HS-27A (cell line): ENCODE measurements at places on chromosomes 2 and 18.

DNA sequence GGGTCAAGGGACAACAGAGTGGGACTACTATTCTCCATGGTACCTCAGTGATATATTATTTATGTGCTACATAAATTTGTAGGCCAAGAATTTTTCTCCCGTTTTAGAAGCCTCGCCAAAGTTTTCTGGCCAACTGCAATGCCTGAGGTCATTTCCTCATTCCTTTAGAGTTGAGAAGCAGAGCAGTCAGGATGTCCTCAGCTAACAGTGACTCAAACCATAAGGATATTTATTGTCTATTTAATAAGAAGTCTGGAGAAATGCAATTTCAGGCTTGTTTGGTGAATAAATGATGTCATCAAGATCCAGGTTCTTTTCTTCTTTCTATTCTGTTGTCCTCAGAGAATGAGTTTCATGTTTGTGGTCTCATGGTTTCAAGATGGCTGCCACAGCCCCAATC, 91.0 kb downstream of the ADCYAP1 start:
- no peak for DNase-seq

GRCh38 chr18:74294526-74294925, 2.8 kb upstream of the CYB5A start:
- no peak for DNase-seq

DNA sequence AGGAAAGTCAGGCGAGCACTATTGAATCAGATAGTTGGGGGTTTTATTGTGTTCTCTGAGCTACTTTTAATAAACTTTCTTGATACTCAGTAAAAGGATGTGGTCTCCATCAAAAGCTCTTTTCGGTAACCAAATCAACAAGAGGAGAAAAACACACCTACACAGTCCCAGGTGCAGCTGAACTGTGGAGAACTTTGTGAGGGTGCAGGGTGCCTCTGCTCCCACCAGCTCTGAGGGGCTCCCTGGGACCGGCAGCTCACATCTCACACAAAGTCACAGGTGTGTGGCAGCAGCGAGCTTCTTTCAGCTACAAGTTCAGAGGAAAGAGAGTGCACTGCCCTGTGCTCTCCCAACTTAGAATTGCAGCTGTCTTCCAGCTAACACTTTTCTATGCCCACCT, 650.4 kb downstream of the RNF144A start:
- DNase-seq: no peak

- DNase-seq: no peak
Measured at GRCh38 chr2:19815746-19816145, 86.0 kb downstream of the TTC32 start.

DNA sequence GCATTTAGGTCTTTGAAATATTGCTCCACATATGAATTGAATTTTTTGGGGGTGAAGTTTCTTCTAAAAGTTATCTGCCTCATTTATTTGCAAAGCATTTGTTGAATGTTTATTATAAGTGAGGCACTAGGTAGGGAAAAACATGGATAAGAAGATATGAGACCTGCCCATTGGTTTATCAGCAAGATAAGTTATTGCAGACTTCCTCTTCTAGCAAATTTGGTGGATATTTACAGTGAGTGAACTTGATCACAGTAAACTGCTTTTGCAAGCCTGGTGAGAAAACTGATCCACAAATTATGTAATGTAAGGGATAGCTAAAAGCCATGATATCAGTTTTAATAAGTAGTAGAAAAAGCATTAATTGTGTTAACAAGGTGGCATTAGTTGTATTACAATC, 364.8 kb downstream of the SOCS6 start:
- DNase-seq: no peak

- DNase-seq: no peak
Measured at GRCh38 chr2:231781798-231782726, 980 bp upstream of the PDE6D start.

GRCh38 chr18:28178720-28179119, 1.8 kb upstream of the CDH2 start:
- DNase-seq: no peak

DNA sequence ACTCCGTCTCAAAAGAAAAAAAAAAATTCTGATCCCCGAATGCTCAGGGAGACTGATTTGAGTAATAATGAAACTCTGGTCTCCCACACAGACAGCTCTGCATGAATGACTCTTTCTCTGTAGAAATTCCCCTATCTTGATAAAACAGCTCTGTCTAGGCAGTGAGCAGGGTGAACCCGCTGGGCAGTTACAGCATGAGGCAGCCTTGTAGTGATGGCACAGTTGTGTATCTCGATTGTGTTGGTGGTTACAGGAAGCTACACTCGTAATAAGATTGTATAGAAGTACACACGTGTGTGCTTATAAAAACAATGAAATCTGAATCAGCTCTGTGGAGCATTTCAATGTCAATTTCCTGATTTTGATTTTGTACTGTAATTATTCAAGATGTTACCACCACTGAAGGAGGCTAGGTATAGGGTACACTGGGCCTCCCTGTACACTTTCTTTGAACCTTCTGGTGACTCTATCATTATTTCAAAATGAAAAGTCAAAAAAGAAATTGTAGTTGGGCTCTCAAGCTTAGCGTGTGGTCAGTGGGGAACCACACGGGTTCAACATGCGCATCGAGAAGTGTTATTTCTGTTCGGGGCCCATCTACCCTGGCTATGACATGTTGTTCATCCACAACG, 34.9 kb upstream of the ATP8B1 start:
- no peak for DNase-seq

DNA sequence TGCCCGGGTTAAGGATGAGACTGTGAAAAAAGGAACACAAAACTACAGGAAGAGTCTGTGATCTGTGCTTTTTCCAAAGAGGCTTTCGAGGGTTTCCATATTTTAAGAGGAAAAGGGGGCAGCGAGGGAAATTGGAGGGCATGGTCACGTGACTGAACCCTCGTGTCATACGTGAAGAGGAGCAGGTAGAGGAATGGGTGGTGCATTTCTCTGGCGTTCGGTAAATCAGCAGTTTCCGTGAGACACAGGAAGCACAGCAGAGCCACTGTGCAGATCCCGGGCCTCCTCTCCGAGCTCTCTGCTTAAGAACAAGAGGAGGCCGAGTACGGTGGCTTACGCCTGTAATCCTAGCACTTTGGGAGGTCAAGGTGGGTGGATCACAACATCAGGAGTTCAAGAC, 219.7 kb downstream of the NDUFA10 start:
- DNase-seq: no peak

- DNase-seq: no peak
Measured at GRCh38 chr2:71332435-71332796, 834 bp downstream of the ZNF638 start.

DNA sequence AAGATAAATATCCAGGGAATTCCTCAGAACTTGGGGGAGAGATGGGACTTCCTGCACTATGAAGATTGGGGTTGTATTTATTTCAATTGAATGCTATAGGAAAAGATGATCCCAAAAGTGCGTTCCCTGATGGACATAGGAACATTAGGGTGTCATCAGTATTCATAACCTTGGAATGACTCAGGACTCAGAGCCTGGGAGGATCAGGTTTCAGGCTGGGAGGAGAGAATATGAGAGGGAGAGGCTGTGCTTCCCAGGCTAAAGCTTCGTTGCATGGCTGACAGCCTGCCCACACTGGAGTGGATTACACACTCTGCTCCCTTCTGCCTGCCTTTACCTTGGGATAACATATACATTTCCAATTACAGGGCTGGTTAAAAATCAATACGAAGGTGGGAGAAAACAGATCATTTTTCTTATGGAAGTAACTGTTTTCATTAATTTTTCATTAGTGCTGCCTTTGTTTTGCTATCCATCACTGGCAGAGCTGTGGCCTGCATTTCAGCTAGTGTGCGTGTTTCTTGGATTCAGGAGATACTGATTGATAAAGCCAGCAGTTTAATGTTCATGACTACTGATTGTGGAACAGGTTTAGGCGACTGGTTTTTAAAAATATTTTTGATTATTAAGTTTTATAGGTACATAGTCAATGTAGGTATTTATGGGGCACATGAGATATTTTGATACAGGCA, 118.7 kb downstream of the KCTD1 start:
- peak; percentile 36 for DNase-seq

DNA sequence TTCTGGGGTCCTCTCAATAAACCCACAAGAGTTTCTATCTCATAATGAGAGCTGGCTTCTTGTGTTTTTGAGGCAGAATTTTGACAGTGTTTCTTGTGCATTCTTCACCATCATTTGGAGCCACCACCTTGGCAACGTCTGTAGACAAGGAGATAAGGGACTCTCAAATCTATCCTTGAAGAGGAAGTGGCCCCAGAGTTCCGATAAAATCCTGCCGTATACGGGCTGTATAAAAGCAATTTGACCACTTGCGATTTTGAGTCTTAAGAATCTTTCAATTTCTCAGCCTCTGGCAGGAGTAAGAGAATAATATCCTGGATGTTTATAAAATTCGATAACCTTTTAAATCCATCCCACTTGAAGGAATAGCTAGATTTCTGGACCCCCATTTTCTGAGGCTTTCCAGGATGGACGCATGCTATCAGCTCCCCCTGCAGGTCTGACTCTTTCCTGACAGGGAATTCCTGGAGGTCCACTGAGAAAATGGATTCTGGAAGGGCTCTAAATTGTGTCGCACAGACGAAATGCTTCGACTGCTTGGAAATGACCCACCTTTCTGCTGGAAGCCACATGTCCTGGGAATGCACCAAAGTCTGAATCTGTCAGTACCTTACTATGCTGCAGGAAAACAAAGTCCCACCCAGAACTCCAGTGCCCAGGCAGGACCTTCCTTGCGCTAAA, 54.1 kb downstream of the E2F6 start:
- DNase-seq: no peak

GRCh38 chr2:16134436-16135165, 194.3 kb downstream of the MYCN start:
- DNase-seq: no peak

- DNase-seq: no peak
Measured at GRCh38 chr2:163812926-163813520, 77.2 kb upstream of the FIGN start.

- no peak for DNase-seq
Measured at GRCh38 chr2:25021791-25022362, 20.0 kb upstream of the EFR3B start.

DNA sequence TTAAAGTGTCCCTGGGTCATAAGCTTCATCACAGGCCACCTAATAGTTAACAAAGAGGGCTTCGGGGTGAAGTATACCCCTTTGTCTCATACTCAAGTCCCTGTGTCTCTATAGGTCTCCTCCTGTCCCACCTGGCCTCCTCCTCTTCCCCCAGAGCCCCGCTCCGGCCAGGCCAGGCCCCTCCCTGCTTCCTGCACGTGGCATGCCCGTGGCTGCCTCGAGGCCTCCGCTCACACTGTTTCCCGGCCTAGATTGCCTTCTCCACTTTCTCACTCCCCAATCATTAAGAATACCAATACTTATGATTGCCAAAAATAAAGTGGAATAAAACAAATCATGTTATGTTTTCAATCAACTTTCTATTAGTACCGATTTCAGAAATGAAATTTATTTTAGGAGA, 18.8 kb downstream of the SMYD1 start:
- no peak for DNase-seq

GRCh38 chr2:80830891-80831290, 526.3 kb upstream of the LRRTM1 start:
- no peak for DNase-seq

DNA sequence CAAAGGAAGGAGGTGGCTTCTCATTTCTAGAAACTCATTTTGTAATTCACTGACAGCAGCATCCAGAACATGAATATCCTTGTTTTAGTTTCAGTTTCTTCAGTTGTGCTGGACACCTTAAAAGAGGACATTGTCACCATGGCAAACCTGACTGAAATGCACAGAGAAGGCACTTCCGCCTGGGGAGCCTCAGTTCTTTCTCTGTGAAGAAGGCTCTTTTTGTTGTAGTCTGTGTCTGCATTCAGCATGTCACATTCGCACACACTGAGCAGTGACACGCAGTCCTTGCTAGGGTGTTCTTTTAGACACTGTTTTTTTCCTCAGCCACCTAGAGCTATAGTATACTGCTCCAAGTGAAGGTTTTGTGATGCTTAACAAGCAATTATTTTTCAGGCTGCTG, 9.5 kb upstream of the RPRM start:
- no peak for DNase-seq

DNA sequence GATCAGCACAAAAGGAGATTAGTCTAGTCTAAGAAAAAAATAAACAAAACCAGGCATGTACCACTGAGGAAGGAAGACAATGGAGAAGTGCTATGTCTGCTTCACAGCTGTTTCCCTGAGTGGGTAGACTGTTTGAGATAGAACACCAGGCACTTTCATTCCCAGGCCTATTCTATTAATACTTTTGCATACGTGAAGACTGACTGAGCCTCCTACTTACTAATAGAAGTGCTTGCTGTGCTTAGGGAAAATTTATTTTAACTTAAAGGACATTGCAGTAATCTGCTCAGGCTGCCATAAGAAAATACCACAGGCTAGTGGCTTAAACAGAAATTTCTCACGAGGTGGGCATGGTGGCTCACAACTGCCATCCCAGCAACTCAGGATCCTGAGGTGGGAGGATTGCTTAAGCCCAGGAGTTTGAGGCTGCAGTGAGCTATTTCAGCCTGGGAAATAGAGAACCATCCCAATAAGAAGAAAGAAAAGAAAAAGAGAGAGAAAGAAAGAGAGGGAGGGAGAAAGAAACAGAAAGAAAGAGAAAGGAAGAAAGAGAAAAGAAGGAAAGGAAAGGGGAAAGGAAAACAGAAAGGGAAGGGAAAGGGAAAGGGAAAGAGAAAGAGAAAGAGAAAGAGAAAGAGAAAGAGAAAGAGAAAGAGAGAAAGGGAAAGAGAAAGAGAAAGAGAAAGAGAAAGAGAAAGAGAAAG, 33.0 kb downstream of the CMPK2 start:
- no peak for DNase-seq

- DNase-seq: no peak
Measured at GRCh38 chr2:109438773-109439389, 174.9 kb downstream of the SEPTIN10 start.

DNA sequence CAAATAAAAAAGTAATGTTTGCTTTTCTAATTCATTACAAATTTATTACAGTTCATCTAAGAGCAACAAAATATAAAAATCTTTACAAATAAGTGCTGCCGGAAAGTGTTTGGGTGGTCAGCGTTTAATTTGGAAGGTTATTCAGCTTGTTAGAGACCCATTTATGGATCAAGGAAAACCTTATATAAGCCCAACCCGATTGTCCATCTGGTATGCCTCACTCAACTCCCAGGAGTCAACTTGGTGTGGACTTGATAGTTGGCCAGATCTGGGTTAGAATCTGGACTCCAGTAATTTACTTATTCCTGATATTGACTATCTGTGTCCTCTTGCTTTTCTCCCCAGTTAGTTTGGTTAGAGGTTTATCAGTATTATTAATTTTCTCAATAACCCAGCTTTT, 106.2 kb downstream of the KCTD1 start:
- DNase-seq: no peak

DNA sequence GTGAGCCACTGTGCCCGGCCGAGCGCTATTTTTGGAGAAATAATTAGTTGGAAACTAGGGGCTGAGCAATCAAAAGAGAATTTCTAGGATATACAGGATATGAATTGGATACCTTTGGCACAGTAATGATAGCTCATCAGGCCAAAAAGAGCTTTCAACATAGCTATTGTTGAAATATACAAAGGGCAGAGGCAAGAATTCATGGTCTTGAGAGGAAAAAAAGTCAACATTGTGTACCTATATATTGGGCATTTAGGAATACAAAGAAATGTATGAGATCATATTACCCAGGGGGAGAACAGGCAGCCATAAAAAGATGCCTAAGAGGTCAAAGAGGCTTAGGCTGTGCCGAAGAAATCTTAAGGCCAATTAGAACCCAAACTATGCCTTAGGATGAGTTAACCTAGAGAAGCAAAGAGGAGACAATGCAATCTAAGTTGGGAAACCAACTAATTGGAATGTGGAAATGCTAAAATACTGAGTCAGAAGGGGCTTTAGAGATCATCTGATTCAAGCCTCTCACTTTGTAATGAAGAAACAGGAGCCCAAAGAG, 99.0 kb downstream of the RBBP8 start:
- DNase-seq: peak; percentile 63

- DNase-seq: no peak
Measured at GRCh38 chr2:159091976-159092375, 123.5 kb downstream of the TANC1 start.
